ENCODE measurements at places on chromosomes 2 and 18.

DNA sequence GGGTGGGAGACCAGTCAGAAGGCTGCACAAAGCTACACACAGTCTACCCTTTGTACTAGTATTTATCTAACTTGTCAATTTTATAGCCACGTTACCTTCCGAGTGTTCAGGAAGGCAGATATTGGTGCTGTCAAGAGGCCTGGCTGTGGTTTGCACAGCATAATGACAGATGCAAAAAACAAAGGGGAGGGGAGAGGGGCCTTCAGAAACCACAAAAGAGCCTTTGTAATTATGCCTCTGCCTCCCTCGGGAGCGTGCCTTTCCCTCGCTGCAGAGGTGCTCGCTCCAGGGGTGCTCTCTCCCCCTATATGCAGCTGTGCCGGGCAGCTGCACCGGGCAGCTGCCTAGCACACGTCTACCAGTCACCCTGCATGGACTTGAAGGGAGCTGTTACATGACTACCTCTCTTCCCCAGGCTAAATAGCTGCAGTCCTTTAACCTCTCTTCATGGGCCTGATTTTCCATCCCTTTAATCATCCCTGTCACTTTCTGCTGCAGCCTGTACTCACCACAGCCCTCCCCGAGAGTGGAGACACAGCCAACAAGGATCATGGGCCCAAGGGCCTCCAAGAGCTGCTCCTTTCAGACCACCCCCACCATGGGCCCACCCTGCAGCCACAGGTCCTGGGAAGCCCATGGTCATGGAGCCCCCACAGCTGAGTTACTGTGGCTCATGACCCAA lies 168.4 kb upstream of the PKDCC start:
- DNase-seq: no peak

DNA sequence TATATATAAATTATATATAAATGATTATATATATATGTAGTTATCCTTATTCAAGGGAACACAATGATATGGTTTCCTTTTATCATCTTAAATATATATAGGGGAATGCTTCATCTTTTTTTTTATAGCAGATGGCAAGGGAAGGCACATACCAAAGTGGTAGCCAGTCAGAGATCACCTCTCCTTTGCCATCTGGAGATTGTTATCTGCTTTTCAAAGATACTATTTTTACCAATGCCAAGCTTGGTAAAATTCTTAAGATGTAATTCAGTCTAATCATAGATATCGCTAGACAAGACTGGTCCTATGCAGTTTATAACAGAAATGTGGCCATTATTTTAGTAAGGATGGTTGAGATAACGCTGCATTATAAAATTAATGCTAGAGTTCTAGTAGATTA lies 64.7 kb upstream of the DSEL start:
- no peak for DNase-seq

- no peak for DNase-seq
These were observed 547.4 kb downstream of the SLC4A3 start for GRCh38 chr2:220174826-220175225.

GRCh38 chr2:42495234-42495581 lies 1.4 kb upstream of the KCNG3 start:
- no peak for DNase-seq

DNA sequence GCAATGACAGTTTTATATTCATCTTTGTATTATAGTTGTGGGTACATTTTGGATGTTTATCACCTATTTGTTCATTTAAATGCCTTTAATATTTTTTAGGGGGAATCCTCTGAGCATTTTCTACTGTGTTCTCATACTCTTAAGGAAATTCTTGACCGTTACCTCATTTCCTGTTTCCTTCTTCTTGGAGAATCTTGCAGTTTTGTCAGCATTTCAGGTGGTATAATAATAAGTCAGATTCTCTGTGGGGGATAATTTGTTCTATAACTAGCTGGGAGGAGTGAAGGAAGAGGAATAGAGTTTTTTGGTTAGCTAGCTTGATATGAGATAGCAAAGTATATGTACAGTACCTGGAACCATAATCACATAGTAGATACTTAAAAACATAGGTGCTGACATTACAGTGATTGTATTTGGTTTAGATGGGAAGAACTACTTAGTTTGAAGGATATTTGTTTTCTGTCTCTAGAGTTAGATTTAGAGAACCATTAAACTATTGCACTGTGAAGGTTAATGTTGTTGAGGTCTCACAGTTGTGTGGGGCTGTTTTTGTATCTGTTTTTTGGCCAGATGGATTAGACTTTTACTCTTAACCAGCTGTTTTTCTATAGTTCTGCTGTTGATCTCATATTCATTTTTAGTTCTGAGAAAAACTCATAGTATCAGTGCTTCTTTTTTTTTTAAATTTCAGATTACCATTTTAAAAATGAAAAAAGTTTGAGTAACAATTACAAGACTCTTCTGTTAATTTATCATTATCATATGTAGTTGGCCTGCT lies 14.2 kb downstream of the MTX2 start:
- DNase-seq: no peak

DNA sequence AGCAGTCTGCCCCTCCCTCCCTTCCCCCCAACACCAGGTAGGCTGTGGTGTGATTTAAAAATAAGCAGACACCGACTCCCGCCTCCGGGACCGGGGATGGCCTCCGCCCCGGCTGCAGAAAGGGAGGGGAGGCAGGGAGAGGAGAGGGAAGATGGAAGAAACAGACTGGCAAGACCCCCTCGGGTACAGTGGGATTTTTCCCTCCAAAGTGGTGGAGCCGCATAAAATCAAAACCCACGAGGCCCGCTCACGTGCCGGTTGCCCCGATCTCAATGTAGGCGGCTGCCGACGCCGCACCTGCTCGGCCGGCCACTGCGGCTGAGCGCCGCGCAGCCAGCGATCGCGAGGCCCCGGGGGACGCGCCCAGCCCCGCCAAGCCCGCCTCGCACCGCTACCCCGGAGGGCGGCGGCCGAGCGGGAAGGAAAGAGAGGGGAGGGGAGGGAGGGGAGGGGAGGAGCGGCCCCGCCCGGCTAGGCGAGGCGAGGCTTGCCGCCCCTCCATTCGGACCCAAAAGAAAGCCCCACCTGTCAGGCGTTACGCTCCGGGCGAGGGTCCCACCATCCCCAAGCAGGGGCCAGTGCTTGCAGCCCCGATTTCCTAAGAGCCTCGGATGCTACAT lies 811 bp downstream of the ADD2 start:
- no peak for DNase-seq

Data from activated T-cell treated with anti-CD3 and anti-CD28 coated beads for 4 hours (primary cell).